ENCODE measurements at places on chromosomes 6 and 20.

GRCh38 chr6:95601133-95601532 lies 23.8 kb downstream of the MANEA start:
- DNase-seq, result no peak

DNA sequence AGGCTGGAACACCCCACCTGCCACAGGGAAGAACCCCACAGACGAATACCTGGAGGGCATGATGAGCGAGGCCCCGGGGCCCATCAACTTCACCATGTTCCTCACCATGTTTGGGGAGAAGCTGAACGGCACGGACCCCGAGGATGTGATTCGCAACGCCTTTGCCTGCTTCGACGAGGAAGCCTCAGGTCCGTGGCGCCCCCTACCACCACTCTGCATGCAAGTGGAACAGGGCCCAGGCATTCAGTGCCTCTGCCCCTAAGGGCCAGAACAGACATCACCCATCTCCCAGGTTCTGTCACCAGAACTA lies 6.6 kb downstream of the MYL9 start:
- DNase-seq, result no peak

DNA sequence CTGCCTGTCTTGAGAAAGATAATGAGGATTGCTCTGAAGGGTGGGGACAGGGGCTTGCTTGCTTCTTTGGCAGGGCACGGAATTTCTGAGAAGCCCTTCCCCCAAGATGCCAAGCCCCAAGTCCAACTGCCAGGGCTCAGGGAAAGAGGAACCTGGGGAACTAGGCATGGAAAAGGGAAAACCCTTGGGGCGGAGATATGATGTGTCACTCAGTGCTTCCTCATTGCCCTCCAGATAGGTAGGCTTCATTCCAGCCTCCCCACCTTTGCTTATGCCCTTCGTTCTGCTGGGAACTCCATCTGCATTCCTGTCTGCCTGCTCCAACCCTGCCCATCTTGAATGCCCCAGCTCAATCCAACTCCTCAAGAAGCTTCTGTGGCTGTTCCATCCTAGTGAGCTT lies 61.2 kb downstream of the VEGFA start:
- no peak for DNase-seq

DNA sequence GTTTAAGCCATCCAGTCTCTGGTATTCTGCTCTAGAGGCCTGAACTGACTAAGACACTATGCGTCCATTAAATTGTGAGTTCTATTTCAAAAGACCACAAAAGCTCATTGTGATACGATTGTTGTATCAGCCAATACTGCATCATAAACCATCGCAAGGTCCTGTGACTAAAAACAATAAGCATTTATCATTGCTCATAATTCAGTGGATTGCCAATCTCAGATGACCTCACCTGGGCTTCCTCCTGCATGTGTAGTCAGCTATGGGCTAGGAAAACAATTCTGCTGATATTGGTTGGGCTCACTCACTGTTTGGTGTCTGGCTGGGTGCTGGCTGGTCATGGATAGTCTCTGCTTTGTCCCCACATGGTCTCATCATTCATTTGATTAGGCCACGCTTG lies 592.7 kb upstream of the BTBD3 start:
- DNase-seq, result no peak

GRCh38 chr6:3929281-3929798 lies 80.2 kb downstream of the FAM50B start:
- DNase-seq, result no peak

DNA sequence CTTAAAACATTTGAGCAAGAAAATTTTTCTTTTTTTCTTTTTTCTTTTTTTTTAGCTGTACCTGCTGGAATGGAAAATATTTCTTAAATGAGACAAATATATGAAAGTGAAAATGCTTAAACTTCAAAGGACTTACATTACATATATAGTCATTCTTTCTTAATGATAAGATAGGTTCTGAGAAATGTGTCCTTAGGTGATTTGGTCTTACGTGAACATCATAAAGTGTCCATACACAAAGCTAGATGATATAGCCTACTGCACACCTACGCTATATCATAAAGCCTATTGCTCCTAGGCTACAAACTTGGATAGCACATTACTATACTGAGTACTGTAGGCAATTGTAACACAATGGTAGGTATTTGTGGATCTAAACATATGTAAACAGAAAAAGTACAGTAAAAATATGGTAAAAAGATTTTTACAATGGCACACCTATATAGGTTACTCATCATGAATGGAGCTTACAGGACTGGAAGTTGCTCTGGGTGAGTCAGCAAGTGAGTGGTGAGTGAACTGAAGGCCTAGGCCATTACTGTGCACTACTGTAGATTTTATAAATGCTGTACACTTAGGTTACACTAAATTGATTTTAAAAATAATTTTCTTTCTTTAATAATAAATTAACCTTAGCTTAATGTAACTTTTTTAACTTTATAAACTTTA lies 54.6 kb downstream of the RPP21 start:
- DNase-seq, result no peak

GRCh38 chr6:24666097-24666640 lies 530 bp downstream of the TDP2 start:
- peak; percentile 73 for DNase-seq

DNA sequence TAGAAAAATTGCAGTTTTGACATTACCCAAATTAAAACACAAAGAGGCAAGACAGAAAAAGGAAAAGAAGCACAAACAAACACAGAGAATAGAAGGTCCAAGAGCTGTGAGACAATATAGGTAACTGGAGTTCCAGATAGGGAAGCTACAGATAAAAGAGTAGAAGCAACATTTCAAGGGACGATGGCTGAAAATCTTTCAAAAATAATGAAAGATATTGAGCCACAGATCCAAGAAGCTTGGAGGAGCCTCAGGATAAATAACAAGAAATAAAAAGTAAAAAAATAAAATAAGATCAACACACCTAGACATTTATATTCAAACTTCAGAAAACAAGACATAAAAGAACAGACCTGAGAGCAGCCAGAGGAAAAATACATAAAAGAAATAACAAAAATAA lies 164.9 kb downstream of the FNDC1 start:
- DNase-seq, result no peak

DNA sequence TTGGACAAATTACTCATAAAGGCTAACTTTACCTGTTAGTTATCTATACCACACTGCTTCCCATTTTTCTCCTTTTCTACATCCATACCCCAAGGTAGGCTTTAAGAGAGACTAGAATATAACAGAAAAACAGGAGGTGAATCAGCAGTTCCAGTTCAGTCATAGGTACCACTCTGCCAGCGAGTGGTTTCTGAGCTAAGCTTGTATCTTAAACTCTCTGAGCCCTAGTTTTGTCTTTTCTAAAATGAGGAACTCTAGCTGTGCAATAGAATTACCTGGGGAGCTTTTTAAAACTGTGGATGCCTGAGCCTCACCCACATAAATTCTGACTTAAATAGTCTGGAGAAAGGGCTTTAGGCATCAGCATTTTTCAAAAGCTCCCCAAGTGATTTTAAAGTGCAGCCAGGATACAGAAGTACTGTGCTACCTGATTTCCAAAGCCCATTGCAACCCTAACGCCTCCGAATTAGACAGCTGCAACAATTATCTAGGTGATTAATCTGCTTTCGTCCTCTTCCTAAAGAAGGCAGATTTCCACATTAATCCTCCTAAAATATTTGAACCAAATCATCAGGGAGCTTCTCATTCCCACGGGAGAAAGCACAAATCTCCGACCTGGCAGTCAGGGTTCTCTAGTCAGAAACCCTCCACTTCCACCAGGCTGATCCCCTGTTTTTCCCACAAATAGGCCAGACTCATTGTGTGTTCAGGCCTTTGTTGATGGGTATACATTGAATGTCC lies 37.4 kb upstream of the RPL7L1 start:
- no peak for DNase-seq

DNA sequence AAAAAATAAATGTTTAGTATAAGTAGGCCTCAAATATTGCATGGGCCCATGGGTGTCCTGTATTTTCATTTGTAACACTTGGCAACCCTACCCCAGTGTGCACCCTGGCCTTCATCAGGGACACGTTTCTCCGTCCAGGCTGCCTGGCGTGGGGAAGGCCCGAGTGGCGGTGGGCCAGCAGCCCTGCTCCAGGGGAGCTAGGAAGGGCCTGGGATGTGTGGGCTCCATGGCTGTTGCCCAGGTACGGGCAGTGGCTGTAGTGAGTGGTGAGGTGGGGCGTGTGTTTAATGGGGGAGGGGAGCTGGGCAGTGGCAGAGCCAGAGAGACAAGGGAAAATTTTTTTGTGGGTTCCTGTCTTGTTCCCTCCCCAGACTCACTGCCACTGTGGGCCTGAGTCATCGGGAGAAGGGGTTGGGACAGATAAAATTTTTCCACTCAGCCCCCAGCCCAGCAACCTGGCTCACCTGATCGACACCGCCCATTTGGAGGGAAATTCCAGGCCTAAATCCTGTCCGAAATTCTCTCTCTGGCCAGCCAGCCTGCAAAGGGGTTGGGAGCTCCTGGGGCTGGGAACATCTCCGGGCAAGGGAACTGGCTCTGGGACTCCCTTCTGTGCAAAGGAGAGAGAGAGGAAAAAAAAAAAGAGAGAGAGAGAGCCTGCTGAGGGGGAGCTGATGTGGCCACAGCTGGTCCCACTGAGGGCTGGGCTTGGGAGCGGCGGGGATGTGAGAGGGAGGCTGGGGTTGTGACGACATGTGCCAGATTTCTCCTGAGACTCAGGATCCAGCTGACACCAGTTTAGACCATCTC lies 32.5 kb upstream of the VEGFA start:
- no peak for DNase-seq

Data from erythroblast (primary cell).